ENCODE measurements at places on chromosomes 1 and 21.

DNA sequence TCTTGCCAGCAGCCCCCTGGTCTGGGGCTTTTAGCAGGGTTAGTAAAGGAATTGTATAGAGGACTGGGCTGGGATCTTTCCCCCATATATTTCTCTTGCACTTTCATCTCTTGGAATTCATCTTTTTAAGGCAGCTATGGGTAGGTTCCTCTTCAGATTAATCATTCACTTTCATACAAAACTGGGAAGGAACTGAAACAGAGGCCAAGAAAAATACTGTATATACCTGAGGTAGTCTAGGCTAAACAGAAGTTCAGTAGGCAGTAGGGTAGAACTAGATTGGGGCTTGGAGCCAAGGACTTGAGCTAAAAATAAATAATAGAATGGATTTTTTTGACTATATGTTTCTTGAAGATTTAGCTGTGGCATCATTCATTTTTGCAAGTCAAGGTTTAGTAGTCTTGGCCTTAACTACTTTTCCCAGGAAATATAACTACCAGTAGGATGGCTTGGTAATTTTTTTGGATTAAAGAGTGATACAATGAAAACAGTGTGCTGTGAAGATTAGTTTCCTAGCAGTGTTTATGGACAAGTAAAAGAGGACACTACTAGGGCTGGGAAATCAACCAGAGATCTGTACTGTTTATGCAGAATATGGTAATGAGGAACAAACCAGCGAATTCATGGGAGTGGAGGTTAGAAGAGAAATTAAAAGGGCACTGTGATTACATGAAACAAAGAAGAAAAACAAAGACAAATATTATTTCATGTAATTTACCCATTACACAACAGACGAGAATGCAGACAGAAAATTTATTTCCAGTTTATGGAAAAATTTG, 50.9 kb upstream of the PTGS2 start:
- DNase-seq = no peak

GRCh38 chr1:62144238-62144831, 50.3 kb upstream of the L1TD1 start:
- no peak for DNase-seq

GRCh38 chr1:240712014-240712731, 100.2 kb upstream of the GREM2 start:
- no peak for DNase-seq

DNA sequence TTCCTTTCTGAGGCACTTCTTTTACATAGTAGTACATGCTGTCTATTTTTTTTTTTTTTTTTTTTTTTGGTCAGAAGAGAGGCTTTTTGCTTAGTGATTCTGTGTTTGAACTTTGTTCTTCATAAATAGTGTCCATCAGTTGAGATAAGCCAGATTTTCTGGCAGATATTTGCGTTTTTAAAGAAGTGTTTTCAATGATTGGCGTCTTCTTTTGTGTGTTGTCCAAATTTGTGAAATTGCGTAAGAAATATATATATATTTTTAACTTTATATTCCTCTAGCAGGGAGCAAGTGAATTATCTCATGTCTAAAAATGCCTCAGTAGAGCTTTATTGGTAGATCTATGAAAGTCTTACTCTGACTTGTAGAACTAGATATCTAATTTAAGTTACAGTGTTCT, 28.3 kb downstream of the NEK7 start:
- DNase-seq = no peak

DNA sequence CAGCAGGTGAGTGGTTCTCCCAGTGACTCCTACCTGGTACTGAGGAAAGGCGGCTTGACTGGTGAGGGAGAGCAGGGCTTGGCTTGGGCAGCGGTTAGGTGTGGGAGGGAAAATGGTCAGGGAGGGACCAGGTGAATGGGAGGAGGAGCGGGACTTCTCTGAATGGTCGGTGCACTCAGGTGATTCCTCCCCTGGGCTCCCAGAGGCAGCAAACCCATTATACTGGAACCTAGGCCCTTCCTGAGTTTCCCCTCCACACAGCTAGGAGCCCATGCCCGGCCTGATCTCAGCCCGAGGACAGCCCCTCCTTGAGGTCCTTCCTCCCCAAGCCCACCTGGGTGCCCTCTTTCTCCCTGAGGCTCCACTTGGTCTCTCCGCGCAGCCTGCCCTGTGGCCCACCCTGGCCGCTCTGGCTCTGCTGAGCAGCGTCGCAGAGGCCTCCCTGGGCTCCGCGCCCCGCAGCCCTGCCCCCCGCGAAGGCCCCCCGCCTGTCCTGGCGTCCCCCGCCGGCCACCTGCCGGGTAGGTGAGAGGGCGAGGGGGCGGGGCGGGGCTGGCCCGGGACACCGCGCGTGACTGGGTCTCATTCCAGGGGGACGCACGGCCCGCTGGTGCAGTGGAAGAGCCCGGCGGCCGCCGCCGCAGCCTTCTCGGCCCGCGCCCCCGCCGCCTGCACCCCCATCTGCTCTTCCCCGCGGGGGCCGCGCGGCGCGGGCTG, 2.3 kb downstream of the ARTN start:
- DNase-seq = no peak

GRCh38 chr1:116254776-116255175, 118.3 kb upstream of the ATP1A1 start:
- DNase-seq = no peak

GRCh38 chr1:246383791-246384190, 123.3 kb downstream of the SMYD3 start:
- no peak for DNase-seq

GRCh38 chr21:32424191-32424535, 11.7 kb downstream of the EVA1C start:
- DNase-seq = no peak

DNA sequence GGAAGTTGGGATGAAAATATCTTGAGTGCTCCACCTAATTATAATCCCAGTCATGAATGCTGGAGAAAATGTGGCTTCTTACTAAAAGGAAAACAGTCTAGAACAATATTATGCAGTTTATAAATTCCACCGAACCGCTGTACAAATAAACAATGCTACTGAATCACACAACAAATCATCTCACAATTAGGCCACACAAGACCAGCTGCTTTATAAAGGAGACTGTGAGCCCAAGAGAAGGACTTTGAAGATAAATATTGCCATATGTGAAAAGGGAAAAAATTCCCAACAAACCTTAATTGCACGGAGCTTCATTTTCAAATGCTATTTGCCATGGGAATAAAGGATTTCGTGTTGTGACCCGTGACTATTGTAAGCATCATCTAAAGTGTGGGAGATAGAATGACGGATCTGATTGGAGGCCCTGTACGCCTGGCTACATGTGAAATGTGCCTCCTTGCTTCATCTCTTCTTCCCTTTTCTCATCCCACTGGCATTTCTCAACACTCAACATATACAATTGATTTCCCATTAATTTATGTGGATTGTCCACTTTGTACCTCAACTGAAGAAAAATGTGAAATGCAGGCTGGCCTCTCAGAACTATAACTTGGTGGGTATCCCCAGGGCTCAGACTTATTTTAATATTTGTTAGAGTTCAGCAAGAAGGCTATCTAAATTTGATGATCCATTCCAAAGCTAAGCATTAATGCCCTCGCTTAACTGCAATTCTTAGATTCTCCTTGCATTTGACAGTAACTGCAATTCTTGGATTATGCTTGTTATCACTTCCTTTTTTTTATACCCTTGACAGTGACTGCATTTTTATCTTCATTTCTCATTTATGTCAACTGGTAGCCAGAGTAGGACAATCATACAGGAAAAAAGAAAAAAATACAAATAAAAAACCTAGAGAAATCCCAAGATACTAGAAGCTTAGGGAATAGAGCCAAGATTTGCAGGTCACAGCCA, 122.3 kb downstream of the TGFB2 start:
- DNase-seq = no peak

DNA sequence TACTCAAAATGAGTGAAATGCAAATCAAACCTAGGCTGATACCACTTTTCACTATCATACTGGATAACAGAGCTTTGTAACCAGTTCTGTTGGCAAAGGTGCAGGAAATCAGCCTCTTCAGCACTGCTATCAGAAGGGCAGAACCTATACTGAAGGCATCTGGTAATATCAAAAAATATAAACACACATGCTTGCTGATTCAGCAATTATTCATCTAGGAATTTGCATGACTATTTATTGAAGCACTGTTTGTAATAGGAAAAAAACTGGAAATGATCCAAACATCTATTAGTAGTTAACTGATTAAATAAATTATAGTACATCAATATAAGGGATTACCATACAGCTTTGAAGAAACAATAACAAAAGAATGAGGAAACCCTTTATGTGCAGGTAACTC, 21.4 kb downstream of the ARHGAP29 start:
- DNase-seq = no peak

- no peak for DNase-seq
These were observed 39.1 kb upstream of the NHLH2 start for GRCh38 chr1:115879977-115880376.

- DNase-seq = no peak
These were observed 29.7 kb downstream of the MRPL39 start for GRCh38 chr21:25577424-25578055.

GRCh38 chr1:88685259-88685620, 1.2 kb downstream of the PKN2 start:
- DNase-seq = no peak

- DNase-seq = peak; percentile 82
These were observed 248.8 kb upstream of the USP24 start for GRCh38 chr1:55463814-55464475.

GRCh38 chr1:248805876-248806275, 19.8 kb downstream of the SH3BP5L start:
- DNase-seq = no peak

DNA sequence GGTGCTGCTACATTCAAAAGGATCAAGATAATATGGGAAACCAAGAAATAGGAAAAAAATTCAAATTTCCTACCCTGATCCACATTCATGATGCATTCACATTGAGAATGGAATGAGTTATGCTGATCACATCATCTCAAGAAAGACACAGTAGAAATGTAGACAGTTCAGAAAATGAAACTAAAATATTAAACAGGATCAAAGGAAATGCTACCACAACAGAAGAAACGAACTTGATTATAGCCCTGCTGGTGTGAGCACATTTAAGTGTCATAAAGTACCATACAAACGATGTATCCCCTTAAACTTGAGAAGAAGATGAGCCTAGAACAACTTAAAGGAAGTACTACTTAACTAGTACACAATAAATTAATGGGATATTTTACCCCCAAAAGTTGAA, 21.3 kb downstream of the SYDE2 start:
- no peak for DNase-seq

DNA sequence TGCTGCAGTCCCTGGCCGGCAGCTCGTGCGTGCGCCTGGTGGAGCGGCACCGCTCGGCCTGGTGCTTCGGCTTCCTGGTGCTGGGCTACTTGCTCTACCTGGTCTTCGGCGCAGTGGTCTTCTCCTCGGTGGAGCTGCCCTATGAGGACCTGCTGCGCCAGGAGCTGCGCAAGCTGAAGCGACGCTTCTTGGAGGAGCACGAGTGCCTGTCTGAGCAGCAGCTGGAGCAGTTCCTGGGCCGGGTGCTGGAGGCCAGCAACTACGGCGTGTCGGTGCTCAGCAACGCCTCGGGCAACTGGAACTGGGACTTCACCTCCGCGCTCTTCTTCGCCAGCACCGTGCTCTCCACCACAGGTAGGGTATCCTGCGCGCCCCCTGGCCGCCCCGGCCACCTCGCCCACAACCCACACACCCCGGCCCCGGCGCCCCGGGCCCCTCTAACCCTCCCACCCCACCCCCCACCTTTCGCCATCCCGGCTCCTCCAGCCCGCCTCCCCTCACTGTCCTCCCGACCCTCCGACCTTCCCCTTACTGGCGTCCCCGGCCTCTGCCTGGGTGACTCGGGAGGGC, 352 bp downstream of the KCNK1 start:
- no peak for DNase-seq

- no peak for DNase-seq
These were observed 34.2 kb downstream of the KCNQ4 start for GRCh38 chr1:40817791-40818263.

DNA sequence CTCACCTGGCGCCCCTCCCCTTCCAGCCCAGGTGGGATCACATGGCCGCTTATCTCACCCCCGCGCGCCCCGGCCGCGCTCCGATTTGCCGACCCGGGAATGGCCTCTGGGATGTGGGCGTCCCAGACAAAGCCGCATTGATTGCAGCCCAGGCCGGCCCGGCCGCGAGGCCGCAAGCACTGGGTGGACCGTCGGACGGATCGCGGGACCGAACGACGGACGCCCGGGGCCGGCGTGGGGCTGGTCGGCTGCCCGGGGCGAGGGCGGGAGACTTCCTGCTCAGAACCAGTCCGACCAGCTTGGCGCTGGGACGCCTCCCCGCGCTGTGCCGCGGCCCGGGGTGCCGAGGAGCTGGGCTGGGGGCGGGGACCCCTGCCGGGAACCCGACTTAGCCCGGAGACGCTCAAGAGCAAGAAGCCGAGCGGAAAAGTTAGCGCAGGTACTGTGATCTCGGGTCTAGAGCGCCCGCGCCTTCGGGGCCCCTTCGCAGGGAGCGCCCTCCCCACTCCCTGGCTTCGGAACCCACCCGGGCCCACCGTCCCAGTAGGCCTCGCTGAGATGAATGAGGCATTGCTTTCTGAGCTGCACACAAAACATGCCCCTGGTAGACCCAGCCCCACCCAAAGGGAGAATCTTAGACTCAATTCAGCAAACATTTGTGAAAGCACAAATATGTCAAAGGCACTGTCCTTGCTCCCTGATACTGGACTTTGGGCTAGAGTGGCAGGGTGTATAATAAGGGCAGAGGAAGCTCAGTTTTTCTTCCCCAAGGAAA, 415 bp upstream of the LAD1 start:
- DNase-seq = no peak

All from sigmoid colon (tissue), 7 donors.